ENCODE measurements at places on chromosomes 5 and 9. TPM values are rescaled to one million over a fixed set of nuclear protein-coding genes. Genes with fewer than 3 reads are reported as not detected.

The EPB41L4A gene
- total RNA-seq = 39.6 TPM

The OBP2B gene
- total RNA-seq = not detected

The RASGRF2 gene
- 41.7 TPM for total RNA-seq

The GRXCR2 gene
- total RNA-seq = not detected

The FGF1 gene
- total RNA-seq = 0.09 TPM
